H1 (cell line): ENCODE measurements at places on chromosomes 5 and 9.

- H3K27me3 ChIP-seq, result no peaks in the 10 kb centered on the region
- no peak overlapping the region for H3K4me3 ChIP-seq
- H3K27ac ChIP-seq, result no peak overlapping the region
Observed at GRCh38 chr5:84091127-84091799, 293.4 kb downstream of the EDIL3 start.

DNA sequence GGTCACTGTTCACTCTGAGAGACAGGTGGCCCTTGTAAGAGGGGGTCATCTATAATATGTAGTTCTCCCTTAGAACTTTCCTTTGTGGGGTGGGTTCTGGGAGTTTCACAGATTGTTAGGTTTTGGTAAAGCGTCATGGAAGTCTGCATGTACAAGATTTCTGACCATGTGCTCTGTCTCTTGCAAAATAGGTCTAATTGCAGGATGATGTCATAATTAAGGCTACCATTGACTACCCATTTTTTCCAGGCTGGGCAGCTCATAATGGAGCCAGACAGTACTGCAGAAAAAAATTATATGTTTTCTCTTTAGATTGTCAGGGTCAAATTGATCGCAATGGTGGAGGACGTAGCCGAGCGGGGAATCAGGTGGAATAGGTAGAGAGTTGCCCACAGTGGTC is 3.7 kb upstream of the GM2A start:
- H3K4me3 ChIP-seq, result no peak overlapping the region
- no peaks in the 10 kb centered on the region for H3K36me3 ChIP-seq
- no peak overlapping the region for H3K27ac ChIP-seq
- H3K27me3 ChIP-seq, result no peaks in the 10 kb centered on the region
- DNase-seq, result no peak

GRCh38 chr9:127873223-127873691 is 4.2 kb downstream of the AK1 start:
- H3K36me3 ChIP-seq, result no peaks in the 10 kb centered on the region
- no peaks in the 10 kb centered on the region for H3K27me3 ChIP-seq
- H3K4me1 ChIP-seq, result peaks cover 7% of the 10 kb centered on the region
- no peak for DNase-seq

GRCh38 chr9:126621061-126621918 is 7.6 kb downstream of the LMX1B start:
- no peak overlapping the region for H3K4me3 ChIP-seq
- no peaks in the 10 kb centered on the region; the same call in 1 of the 2 replicates for H3K36me3 ChIP-seq
- H3K4me1 ChIP-seq, result peaks cover 10% of the 10 kb centered on the region
- peaks cover 100% of the 10 kb centered on the region for H3K27me3 ChIP-seq
- no peak for DNase-seq

GRCh38 chr9:87844506-87844905 is 38.2 kb upstream of the SPATA31E1 start:
- no peaks in the 10 kb centered on the region for H3K36me3 ChIP-seq
- no peaks in the 10 kb centered on the region for H3K4me1 ChIP-seq
- no peak for DNase-seq
- H3K27me3 ChIP-seq, result no peaks in the 10 kb centered on the region
- no peak overlapping the region for H3K27ac ChIP-seq
- H3K4me3 ChIP-seq, result no peak overlapping the region

GRCh38 chr5:32446630-32447029 is 2.1 kb upstream of the ZFR start:
- H3K4me3 ChIP-seq, result no peak overlapping the region
- peaks cover 10% of the 10 kb centered on the region for H3K4me1 ChIP-seq
- DNase-seq, result no peak
- peaks cover 9% of the 10 kb centered on the region for H3K27me3 ChIP-seq
- no peak overlapping the region for H3K27ac ChIP-seq
- H3K36me3 ChIP-seq, result no peaks in the 10 kb centered on the region

DNA sequence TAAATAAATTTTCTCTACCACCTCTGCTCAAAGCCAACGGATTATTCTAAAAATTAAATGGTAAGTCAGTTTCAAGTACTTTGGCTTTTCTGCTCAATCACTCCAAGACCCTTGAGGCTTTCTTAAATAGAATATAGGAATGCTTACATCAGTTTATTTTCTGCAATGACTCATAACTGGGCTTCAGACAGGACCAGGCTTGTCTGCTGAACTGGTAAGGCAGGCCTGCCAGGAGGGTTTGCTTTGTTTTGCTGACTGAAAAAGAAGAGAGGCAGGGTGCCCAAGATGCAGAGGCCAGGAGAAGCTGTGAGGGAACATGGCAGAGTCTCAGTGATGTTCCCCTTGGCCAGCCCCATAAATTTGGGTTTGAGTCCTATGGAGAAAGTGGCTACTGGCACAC is 60.3 kb upstream of the EPB41L4A start:
- H3K27ac ChIP-seq, result no peak overlapping the region
- DNase-seq, result no peak
- H3K4me3 ChIP-seq, result no peak overlapping the region
- no peaks in the 10 kb centered on the region for H3K36me3 ChIP-seq
- no peaks in the 10 kb centered on the region for H3K4me1 ChIP-seq

- peaks cover 6% of the 10 kb centered on the region for H3K4me1 ChIP-seq
- no peak for DNase-seq
- H3K4me3 ChIP-seq, result no peak overlapping the region
Observed at GRCh38 chr9:85871008-85871407, 69.9 kb upstream of the NAA35 start.

- H3K4me3 ChIP-seq, result no peak overlapping the region
- H3K27ac ChIP-seq, result no peak overlapping the region
- no peaks in the 10 kb centered on the region for H3K36me3 ChIP-seq
- DNase-seq, result no peak
- H3K4me1 ChIP-seq, result peaks cover 2% of the 10 kb centered on the region
Observed at GRCh38 chr5:128081111-128081851, 2.3 kb upstream of the SLC12A2 start.

- H3K27me3 ChIP-seq, result no peaks in the 10 kb centered on the region
- H3K27ac ChIP-seq, result no peak overlapping the region
- no peak for DNase-seq
- H3K4me3 ChIP-seq, result no peak overlapping the region
- no peaks in the 10 kb centered on the region for H3K36me3 ChIP-seq
Observed at GRCh38 chr5:115097236-115097635, 72.5 kb downstream of the TRIM36 start.

DNA sequence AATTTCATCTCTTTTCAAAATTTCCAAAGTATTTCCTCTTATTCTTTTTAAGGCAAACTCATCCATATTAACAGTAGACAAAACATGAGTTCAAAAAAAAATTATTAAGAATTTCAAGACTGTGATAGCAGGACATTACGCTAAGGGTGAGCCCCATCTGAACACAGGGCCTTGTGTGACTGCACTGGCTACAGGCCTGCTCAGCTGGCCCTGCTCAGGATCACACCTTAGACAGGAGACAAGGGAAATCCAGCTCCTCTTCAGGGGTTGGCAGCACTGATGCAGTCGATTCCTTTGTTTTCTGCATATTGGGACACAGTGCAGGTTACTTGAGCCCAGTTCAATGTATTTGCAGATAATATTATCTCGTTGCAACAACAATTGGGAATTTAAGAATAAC is 444.7 kb downstream of the PLK2 start:
- no peak for DNase-seq
- no peaks in the 10 kb centered on the region for H3K36me3 ChIP-seq
- no peaks in the 10 kb centered on the region for H3K27me3 ChIP-seq
- H3K27ac ChIP-seq, result no peak overlapping the region

DNA sequence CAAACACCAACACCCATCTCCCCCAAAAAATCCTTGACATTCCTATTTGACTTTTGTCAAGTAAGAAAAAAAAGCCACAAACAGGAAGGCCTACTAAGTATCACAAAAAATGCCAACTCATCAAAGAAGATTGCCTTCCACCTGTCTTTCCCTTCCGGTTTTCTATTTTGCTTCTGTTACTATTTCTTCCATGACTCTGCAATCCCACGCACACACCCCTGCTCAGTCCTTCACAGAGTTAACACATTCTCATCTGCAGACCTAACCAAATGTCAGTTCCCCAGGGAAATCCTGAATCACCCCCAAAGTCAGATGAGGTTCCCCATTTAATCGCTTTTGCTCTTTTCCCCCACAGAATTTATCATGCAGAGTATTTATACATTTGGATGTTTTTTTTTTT is 15.1 kb downstream of the LPAR1 start:
- no peak overlapping the region for H3K4me3 ChIP-seq
- H3K27ac ChIP-seq, result no peak overlapping the region
- H3K27me3 ChIP-seq, result no peaks in the 10 kb centered on the region
- H3K4me1 ChIP-seq, result no peaks in the 10 kb centered on the region
- no peaks in the 10 kb centered on the region for H3K36me3 ChIP-seq

GRCh38 chr5:59285300-59286016 is 608.1 kb downstream of the PDE4D start:
- no peaks in the 10 kb centered on the region for H3K4me1 ChIP-seq
- H3K4me3 ChIP-seq, result no peak overlapping the region

GRCh38 chr9:20640331-20641187 is 18.3 kb upstream of the MLLT3 start:
- H3K36me3 ChIP-seq, result no peaks in the 10 kb centered on the region
- H3K27ac ChIP-seq, result no peak overlapping the region
- peaks cover 4% of the 10 kb centered on the region for H3K4me1 ChIP-seq
- H3K4me3 ChIP-seq, result no peak overlapping the region
- no peak for DNase-seq

DNA sequence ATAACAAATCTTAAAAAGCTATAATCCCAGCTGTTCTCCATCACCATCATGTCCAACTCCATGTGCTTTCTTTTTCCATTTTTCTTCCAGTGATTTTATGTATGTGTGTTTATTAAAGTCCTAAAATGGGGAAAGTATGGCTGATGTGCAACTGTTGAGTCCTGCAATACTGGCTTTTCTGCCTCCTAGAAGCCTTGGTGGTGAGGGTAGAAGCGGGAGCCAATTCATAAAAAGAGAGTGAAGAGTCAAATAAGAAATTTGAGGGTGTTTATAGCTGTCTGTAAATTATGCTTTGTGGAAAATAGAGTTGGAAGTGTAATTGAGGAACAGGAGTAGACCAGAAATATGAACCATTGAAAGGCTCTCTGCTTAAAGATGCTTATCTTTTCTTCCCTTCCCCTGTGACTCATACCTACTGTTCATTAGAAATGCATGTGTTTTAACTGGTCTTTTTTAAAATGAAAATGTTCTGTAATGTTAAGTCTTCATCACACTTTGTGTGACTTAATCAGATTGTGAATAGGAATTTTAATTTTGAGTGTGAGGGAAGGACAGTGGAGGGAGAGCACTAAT is 80.1 kb downstream of the ZCCHC7 start:
- H3K27me3 ChIP-seq, result no peaks in the 10 kb centered on the region
- no peaks in the 10 kb centered on the region; the same call in 1 of the 2 replicates for H3K36me3 ChIP-seq
- DNase-seq, result no peak
- no peak overlapping the region for H3K4me3 ChIP-seq

- H3K36me3 ChIP-seq, result peaks cover 3% of the 10 kb centered on the region; the same call in 1 of the 2 replicates
- H3K4me1 ChIP-seq, result no peaks in the 10 kb centered on the region
- H3K4me3 ChIP-seq, result no peak overlapping the region
- no peak for DNase-seq
Observed at GRCh38 chr9:26263478-26263877, 585.2 kb upstream of the TUSC1 start.
